Naive thymus-derived CD4-positive, alpha-beta T cell (primary cell): ENCODE measurements at places on chromosomes 3 and 15. TPM values are rescaled to one million over a fixed set of nuclear protein-coding genes. Genes with fewer than 3 reads are reported as not detected.

- DNase-seq: no peak
Observed at GRCh38 chr3:89613241-89613640, 505.8 kb downstream of the EPHA3 start.

GRCh38 chr15:72237853-72238224 lies 6.8 kb upstream of the PKM start:
- no peak for DNase-seq

The GPD1L gene
- 23.8 and 26.3 TPM in 2 replicates for total RNA-seq

GRCh38 chr15:62649793-62650420 lies 392.6 kb upstream of the TPM1 start:
- DNase-seq: no peak

The PLSCR5 gene
- not detected for total RNA-seq

The ACTRT3 gene
- not detected for total RNA-seq

DNA sequence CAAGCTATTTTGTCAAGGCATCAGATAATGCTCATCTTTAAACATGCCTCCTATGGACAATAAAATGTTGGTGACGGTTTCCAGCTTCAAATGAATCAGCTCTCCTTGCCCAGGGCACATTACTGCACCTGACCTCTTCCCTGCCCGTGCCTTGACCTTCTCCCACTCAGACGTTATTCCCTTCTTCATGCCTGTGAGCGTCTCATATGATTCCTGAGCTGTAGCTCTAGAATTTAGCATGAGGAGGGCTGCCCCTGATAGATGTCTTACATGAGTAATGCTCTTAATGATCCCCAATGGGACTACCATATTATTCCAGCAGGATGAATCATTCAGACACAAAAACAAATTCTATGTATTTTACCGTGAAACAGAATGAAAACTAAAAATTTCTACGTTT lies 762.7 kb downstream of the ROBO1 start:
- DNase-seq: no peak

DNA sequence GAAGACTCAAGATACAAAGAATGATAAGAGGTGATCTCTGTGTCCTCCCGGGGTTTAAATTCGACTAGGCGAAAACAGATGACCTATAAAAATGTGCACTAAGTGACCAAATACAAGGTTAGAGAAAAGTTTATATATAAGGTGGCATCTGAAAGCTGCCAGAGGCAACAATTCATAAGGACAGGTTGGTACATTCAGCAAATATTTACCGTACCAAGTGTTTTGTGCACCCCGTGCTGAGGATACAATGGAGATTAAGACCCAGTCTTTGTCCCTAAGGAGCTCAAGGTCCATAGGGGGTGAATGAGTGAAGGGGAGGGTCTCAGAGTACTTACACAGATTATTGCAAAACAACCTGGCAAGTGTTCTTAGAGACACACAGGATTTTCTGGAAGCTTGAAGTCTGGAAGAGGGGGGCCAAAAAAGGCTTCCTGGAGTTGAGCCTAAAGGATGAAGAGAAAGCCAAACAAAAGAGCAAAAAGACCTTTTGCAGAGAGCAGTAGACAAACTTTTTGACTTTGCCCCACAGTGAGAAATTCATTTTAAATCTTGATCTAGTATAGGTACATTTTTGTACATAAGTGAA lies 71.4 kb upstream of the LRIG1 start:
- no peak for DNase-seq

GRCh38 chr3:148991219-148992026 lies at the start of gene GYG1:
GYG1 (plus strand) TSS chr3:148991540; CDS start chr3:148991641, 101 bp downstream.
- DNase-seq: peak; percentile 78

DNA sequence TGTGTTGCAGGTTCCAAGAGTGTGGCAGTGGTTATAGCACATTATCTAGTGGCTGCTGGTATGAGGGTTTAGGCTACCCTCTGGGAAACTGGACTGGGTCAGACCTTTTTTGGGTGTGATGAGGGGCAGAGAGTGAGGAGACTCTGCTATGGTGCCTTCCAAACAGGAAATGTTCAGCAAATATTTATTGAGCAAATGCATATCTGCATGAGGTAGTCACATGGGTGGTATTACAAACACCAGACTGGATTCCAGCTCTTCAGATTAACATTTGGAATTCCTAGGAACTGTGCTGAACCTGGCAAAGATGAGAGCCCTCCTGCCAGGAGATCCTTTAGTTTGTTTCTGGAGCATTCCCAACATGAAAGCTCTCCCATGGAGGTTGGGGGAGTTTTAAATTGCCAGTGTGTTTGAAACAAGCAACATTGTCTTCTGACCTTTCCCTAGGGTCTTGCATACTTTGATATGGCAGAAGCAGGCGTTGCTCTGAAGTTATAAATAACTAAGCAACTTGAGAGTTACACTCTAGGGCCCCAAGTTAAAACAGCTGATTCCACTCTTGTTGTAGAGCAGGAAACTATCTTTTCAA lies 341.2 kb upstream of the C2CD4B start:
- DNase-seq: no peak

- DNase-seq: no peak
Observed at GRCh38 chr15:31379042-31379441, 52.4 kb downstream of the KLF13 start.
